OCI-M1 (cell line): ENCODE measurements at places on chromosomes 16 and 17.

DNA sequence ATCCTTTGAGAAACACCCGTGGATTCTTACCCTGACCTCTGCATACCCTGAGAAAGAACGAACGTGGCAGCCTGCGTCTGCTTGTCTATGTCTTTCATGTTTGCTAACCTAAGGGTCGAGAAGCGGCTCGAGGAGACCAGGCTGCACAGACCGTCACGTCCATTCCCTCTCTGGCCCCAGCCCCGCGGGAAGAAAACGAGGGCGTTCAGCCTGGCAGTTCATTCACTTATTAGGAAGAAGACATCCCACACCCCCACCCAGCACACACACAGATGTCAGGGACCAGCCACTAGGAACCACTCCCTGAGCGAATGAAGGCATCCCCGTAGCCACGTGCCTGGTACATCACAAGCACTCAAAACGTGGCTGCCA is 655 bp upstream of the MTHFSD start:
- DNase-seq, result no peak

GRCh38 chr17:68343976-68344375 is 52.7 kb downstream of the ARSG start:
- no peak for DNase-seq

DNA sequence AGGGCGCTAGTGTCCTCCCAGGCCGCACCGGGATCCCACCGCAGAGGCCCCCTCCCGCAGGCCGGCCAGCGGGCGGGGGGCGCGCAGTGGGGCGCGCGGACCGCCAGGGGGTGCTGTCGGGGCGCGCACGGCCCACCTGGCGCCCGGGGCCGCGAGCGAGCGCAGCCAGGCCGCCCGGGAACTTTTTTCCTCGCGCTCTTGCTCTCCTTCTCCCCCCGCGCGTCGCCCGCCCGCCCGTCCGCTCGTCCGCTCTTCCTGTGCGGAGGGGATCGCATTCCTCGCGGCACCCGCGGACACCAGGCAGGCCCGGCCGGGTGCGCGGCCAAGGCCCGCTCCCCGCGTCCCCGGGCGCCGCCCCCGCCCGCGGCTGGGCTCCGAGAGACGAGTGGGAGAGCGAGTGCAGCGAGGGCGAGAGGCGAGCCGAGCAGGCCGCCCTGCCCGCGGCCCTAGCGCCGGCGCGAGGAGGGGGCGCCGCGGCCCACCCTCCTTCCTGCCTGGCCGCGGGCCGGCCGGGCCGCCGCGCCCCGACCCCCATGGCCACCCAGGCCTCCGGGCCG is at the start of gene RAI1:
Gene RAI1, plus strand, starts transcription at position 272 of the 557 bp plus-strand sequence. CDS start 111,491 bp downstream, outside the sequence.
- DNase-seq, result peak; percentile 74

DNA sequence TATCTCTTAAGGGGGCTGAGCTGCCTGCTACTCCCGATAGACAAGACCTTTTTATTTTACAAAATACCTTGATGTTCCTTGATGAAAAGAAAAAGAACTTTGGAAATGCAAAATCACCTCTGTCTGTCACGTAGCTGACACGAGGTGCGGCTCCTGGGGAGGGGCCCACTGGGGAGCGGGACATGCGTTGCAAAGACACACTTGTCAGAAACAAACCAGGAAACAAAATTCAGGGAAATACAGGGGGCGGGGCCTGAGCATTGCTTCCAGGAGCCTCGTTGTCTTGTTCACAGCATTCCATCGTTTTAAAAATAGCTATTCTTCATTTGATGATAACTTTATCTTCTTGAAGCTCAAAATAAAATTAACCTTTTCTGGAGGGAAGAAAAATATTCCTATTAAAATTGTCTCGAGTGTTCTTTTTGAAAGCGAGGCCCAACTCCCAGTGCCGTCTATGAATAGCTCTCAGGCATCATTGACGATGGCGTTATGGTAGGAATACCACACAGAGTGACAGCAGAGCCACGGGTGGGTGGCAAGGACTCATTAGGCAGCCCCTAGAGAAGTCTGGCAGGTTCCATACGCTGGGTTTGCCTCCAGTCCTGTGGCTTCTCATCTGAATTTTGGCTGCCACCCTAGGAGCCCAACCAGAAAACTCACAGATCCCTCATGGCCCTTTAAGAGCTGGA is 286.9 kb downstream of the CPPED1 start:
- no peak for DNase-seq

- DNase-seq, result no peak
Measured at GRCh38 chr17:17328251-17328650, 25.1 kb downstream of the NT5M start.

- DNase-seq, result peak; percentile 30
Measured at GRCh38 chr16:2842340-2843000, 12.4 kb downstream of the ZG16B start.
